ENCODE measurements at places on chromosomes 13 and 19.
A peak's percentile ranks its signal among the peaks of the same experiment; 100 is the strongest.

- no peak for DNase-seq
Measured at GRCh38 chr13:82370316-82370715, 1512.0 kb downstream of the SLITRK1 start.

DNA sequence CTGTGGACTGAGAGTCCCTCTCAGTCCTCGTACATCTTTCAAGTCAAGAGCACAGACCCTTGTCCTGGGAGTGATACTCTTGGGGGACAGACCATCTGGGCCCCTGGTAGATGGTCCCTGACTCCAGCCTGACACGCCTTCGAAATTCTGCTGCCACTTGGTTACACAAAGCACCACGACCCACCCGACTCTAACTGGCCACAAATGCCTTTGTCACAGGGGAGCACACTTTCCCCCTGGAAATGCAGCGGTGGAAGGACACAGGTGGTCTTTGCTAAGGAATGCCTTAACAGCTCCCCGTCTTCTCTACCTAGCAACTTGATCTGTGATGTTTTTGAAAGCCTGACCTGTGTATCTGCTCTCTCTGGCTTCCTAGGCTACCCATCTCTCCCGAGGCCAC lies 13.8 kb upstream of the DHRS12 start:
- DNase-seq: no peak

- DNase-seq: no peak
Measured at GRCh38 chr13:90415902-90416301, 931.6 kb upstream of the MIR17HG start.

DNA sequence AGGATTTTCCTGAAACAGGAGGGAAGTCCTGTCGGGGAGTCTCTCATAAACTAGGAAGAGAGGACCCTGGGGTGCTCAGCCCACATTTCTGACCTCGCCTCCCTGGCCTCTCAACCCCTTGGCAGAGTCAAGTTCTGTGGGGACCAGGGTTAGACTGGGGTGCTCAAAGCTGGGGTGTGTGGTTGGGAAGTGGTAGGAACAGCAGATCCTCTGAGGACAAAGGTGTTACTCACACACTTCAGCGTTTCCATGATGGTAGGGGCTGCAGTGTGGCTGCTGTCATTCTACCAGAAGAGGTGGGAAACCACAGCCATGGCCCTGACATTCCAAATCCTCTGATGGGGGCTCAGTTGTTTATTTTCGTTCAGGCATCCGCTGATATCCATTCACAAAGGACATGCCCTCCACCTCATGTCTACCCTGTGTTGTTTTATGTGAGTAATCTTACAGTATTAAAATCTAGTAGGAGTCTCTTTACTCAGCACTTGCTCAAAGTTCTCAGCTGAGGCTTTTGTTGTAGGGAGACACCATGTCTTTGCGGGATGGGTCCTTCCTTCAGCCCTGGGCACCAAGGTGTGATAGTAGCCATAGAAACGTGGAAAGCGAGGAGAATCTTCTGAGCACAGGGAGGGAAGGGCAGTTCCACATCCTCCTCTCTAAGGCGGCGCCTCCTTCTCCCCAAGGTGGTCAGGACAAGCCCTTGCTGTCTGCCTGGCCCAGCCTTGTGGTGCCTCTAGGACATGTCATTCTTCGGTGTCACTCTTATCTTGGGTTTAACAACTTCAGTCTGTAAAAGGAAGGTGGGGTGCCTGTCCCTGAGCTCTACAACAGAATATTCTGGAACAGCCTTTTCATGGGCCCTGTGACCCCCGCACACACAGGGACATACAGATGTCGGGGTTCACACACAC lies 1.5 kb downstream of the KIR2DL3 start:
- no peak for DNase-seq

DNA sequence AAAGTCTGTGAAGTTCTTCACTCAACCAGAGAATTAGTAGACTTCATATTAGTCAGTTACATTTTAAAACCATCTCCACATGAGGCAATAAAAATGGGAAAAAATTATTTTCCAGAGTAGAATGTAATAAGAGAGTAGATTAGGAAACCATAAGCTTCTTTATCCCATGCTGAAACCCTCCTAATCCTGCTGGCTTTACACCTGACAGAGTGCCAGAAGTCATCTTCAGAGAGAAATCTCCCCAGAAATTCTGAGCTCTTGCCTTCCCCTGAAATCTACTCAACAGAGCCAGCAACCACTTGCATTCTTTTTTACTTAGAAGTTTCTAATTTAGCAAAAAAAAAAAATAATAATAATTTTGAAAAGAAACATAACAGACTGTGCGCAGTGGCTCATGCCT lies 279.9 kb downstream of the NHLRC3 start:
- no peak for DNase-seq

- no peak for DNase-seq
Measured at GRCh38 chr13:93279982-93280381, 53.4 kb downstream of the GPC6 start.

DNA sequence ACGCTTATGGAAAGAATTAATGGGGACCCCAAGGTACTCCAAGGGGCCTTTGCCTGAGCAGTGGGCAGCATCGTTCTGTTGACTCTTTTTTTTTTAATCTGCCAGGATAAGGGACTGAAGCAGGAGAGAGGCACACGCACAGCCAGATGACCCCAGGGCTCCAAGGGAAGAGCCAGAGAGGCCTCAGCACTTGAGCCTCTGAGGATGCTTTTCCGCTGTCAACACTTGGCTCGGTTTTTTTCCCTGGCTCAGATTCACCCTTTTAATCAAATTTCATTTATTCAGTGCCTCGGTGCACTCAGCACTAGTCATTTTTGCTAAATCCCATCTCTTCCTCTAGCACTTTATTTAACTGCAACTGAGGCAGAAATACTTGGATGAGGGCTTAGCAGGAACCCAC lies 226.3 kb downstream of the FGF9 start:
- DNase-seq: no peak

DNA sequence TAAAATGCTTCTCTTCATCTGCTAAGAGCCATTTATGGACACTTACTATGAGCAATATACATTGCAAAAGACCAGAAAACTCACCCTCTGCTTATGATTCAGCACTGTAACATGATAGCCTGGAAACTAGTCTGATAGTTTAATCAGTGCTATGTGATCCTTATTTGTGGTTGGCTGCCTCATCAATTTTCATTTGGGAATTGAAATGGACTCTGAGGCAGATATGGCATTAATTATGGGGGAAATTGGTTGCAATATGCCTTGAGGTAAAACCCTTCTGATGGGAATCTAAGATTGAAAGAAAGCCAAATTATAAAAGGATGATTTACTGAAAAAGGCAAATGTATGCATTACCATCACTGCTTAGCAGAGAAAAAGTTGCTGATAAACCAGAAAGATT lies 33.5 kb downstream of the FAM216B start:
- peak; percentile 56 for DNase-seq

- no peak for DNase-seq
Measured at GRCh38 chr13:61761690-61762089, 346.0 kb upstream of the PCDH20 start.

GRCh38 chr19:38792250-38793111 lies 3.5 kb downstream of the LGALS7B start:
- DNase-seq: no peak

- no peak for DNase-seq
Measured at GRCh38 chr13:59710996-59711701, 452.6 kb downstream of the DIAPH3 start.

DNA sequence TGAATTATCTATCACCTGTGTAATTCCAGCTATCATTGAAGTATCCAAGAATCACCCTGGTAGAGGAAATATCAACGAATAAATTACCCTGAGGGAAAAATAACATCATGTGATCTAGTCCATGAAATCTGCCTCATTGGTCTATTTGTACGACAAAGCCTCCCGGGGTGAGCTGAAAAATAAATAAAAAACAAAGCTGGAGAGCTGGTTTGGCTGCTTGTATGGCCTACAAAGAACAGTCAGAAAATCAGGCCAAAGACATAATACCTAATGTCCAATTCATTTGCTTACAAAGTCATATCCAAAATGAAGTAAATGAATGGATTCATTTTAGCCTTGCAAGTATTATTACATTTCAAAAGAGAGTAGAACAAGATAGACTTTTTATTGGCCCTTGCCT lies 449.9 kb downstream of the KLF12 start:
- DNase-seq: peak; percentile 29

- no peak for DNase-seq
Measured at GRCh38 chr13:20074966-20075365, 85.9 kb downstream of the GJA3 start.

- DNase-seq: peak; percentile 33
Measured at GRCh38 chr13:26941345-26942174, 181.0 kb upstream of the GPR12 start.

- no peak for DNase-seq
Measured at GRCh38 chr13:38947054-38947453, 43.6 kb downstream of the STOML3 start.

- no peak for DNase-seq
Measured at GRCh38 chr19:5257155-5258045, 83.2 kb downstream of the PTPRS start.

DNA sequence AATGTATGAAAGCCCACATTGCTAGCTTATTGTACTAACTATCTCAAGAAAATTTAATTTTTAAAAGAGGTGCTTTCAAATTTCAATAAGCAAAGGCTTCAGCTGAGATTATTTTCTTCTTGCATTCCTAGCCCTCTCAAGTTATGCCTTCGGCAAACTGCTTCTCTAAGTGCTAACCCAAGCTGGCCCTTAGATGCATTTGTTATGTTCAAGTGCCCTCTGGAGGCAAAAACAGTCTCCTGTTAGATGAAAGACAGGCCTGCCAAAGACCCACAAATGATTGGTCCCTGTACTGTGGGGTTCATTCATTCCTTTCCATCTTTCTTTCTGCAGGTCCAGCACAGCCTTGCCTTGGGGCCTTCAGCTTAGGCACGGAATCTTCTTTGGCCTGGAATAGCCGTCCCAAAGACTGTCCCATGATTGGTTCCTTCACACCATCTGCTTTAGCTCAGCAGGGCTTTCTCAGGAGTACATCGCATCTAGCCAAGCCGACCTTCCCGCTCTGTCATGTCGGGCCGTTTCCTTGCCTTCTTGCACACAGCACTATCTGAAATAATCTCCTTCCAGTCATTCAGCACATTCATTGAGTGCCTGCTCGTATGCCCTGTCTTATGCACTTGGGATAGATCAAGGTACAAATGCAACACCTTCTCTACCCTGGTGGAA lies 26.4 kb upstream of the TPTE2 start:
- DNase-seq: peak; percentile 82

DNA sequence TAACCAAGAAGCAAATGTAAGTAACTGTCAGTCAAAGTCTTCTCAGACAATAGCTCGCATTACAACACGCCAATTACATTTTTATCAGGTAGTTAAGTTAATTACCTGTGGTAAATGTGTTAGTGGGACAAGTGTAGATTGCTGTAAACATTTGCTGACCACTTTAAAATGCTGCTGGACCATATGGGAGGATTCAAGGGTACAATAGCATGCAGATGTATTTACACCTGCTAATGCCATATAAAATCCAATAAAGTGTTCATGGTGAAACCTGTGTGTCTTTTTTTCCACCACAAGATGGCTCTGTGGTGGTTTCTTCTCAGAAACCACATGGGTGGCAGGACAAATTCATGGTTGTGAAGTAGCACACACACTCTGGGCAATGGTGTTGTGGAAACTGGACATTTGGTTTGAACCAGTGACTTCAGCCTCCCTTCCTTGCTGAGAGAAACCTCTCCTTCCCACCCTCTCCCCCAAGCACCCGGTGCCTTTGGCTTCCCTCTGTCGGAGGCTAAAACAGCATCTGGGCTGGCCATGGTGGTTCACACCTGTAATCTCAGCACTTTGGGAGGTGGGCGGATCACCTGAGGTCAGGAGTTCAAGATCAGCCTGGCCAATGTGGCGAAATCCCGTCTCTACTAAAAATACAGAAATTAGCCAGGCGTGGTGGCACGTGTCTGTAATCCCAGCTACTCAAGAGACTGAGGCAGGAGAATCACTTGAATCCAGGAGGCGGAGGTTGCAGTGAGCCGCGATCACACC lies 18.1 kb upstream of the GTF3A start:
- DNase-seq: peak; percentile 82

DNA sequence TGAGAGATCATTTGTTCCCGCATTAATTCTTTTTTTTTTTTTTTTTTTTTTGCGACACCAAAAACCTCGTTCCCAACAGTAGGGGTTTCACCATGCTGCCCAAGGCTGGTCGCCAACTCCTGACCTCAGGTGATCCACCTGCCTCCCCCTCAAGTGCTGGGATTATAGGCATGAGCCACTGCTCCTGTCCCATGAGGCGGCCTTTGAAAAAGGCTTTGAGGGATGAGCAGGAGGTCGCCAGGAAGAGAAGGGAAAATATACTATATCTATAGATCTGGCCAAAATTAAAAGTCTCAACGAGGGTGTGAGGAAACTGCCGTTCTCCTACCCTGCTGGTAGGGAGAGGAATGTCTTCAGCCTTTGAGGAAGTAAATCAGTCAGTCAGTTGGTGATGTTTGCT lies 26.2 kb downstream of the ZNF473 start:
- no peak for DNase-seq

DNA sequence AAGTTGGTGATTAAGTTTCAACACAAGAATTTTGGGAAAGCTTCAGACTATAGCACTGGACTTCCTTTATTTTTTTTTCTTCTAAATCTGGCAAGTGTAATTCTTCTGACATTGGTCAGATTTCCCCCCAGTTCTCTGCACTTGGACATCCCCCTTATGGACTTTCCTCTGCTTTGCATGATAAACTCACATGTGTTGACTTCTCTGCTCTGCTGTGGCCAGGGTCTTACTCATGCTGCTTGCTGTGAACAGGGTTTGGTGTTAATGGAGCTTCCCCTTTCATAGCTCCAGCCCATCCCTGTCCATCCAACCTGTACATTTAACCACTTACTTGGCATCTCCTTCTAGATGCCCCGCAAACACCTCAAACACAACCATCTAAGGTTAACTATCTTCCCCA lies 70.5 kb upstream of the SPATA13 start:
- DNase-seq: no peak

DNA sequence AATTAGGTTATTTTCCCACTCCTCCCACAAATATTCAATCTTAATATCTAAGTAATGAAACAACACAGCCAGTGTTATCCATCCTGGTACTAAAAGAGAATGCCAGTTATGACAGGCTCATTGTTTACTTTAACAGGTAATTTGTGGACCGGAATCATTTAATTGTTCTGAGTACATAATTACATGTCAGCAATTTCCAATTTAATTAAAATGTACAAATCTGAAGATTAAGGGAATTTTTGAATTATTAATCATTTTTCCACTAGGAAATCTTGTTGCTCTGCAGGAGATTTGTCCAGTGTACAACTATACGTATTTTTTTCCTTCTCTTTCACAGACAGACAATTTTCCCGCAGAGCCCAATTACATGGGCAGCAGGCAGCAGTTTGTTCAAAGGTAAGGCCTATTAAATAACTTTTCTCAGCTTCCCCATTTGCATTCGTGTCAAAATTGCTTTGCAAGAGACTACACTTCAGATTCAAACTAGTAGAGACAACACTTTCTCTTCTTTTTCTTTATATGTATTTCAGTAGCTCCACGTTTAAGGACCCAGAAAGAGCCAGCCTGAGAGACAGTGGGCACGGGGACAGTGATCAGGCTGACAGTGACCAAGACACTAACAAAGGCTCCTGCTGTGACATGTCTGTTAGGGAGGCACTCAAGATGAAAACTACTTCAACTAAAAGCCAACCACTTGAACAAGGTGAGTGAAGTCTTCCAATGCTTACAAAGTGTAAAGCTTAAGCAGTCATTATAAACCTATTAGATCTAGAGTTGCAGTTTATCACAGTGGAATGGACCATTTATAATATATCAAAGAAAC lies 34.8 kb downstream of the PCDH17 start:
- no peak for DNase-seq

GRCh38 chr19:41734585-41734984 lies 20.7 kb upstream of the CEACAM6 start:
- DNase-seq: peak; percentile 97
